ENCODE measurements at places on chromosomes 11 and 22. TPM values are rescaled to one million over a fixed set of nuclear protein-coding genes. Genes with fewer than 3 reads are reported as not detected.

Gene CDC42EP2
- total RNA-seq: 15.0 TPM

- DNase-seq: no peak
- no peak overlapping the region for H3K4me3 ChIP-seq
- no peak overlapping the region for H3K27ac ChIP-seq
- peaks cover 3% of the 10 kb centered on the region for H3K4me1 ChIP-seq
Observed at GRCh38 chr11:85784480-85785265, 26.3 kb downstream of the SYTL2 start.

DNA sequence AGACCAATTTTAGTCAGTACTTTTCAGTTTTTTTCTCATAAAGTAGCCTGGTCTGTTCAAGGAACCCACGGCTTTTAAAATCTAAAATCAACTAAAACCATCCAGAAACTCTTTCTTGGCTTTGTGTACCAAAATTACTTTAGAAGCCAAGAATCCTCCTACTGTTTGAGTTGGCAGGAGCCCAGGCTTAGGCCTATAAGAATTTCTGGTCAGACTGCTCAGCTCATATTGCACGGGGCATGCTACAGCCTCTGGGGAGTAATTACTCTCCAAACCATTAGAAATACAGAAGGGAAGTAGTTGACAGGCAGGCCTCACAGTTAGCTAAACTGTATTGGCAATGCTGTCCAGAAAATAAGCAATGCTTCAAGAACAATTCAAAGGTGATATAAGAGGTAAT lies 1862.9 kb upstream of the RAG2 start:
- H3K4me3 ChIP-seq: no peak overlapping the region
- no peaks in the 10 kb centered on the region for H3K4me1 ChIP-seq
- no peaks in the 10 kb centered on the region for H3K36me3 ChIP-seq
- H3K27ac ChIP-seq: peak overlapping the region; percentile 68

Gene CREB3L1
- 33.3 TPM for total RNA-seq

Gene SLC22A25
- not detected for total RNA-seq

DNA sequence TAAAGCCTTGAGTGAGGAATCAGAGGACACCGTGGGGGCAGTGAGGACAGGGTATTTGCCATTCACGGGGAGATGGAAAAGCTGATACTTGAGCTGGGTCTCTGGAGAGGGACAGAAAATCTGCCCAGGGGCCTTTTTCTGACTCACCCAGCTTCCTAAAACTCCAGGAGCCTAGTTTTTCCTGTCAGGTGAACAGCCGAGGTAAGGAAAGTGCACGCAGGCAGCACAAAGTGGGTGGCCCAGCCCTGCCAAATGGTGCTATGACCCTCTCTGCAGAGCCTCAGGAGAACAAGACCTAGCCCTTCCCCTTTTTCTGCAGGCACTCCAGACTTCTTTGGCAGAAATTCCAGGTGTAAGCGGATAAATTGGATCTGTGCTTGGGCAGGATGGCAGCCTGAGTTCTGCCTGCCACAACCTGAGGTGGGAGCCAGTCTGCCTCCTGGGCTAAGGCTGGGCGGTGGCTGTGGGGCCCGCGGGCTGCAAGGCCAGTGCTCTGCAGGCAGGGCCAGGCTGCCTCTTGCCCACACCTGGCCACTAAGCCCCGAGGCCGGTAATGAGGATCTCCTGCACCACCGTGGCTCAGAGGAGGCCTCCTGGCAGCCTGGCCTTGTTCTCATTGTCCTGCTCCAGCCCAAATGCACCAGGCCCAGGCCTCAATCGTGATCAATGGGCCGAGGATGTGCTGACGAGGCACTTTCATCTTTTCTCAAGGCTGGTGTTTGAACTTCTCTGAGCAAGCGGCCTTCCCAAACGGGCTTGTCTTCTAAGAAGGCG lies 72.9 kb upstream of the LMO1 start:
- DNase-seq: no peak
- H3K36me3 ChIP-seq: no peaks in the 10 kb centered on the region
- H3K27ac ChIP-seq: no peak overlapping the region
- no peak overlapping the region for H3K4me3 ChIP-seq
- H3K27me3 ChIP-seq: peaks cover 5% of the 10 kb centered on the region
- no peaks in the 10 kb centered on the region for H3K4me1 ChIP-seq

Gene ELMOD1
- total RNA-seq: under 0.01 TPM

Gene IL18
- 0.59 TPM for total RNA-seq

GRCh38 chr11:64419818-64420485 lies 61.0 kb downstream of the RPS6KA4 start:
- no peaks in the 10 kb centered on the region for H3K36me3 ChIP-seq
- H3K27ac ChIP-seq: no peak overlapping the region
- DNase-seq: peak; percentile 75
- H3K4me3 ChIP-seq: no peak overlapping the region
- no peaks in the 10 kb centered on the region for H3K4me1 ChIP-seq

- H3K4me3 ChIP-seq: no peak overlapping the region
- H3K36me3 ChIP-seq: no peaks in the 10 kb centered on the region
- no peaks in the 10 kb centered on the region for H3K27me3 ChIP-seq
Observed at GRCh38 chr22:49140911-49141665, 686.6 kb downstream of the BRD1 start.

Gene LINC01488
- not detected for total RNA-seq

DNA sequence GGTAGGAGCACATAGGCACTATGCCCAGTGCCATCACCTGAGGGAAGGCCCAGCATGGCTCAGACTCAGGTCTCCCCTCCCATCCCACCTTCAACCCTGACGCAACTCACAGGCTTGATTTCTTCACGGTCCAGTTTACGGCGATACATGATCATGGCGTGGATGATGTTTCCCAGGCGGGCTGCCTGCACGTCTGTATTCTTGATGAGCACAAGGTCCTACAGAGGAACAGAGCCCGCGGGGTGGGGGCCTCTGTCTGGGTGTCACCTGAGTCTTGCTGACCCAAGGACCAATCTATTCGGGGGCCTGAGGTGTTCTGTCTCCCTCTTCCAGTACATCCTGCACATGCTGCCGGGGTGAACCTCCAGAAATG lies 3.9 kb downstream of the CPT1B start:
- H3K27ac ChIP-seq: no peak overlapping the region
- no peak overlapping the region for H3K4me3 ChIP-seq
- H3K27me3 ChIP-seq: no peaks in the 10 kb centered on the region
- H3K4me1 ChIP-seq: peaks cover 11% of the 10 kb centered on the region
- H3K36me3 ChIP-seq: no peaks in the 10 kb centered on the region

- H3K4me1 ChIP-seq: no peaks in the 10 kb centered on the region
- no peaks in the 10 kb centered on the region for H3K36me3 ChIP-seq
- peak; percentile 52 for DNase-seq
- no peak overlapping the region for H3K4me3 ChIP-seq
- no peak overlapping the region for H3K27ac ChIP-seq
Observed at GRCh38 chr11:112588252-112588694, 327.6 kb upstream of the PLET1 start.

- H3K4me1 ChIP-seq: no peaks in the 10 kb centered on the region
- H3K27me3 ChIP-seq: no peaks in the 10 kb centered on the region
- peak; percentile 83 for DNase-seq
- no peak overlapping the region for H3K4me3 ChIP-seq
- peaks cover 38% of the 10 kb centered on the region for H3K36me3 ChIP-seq
Observed at GRCh38 chr11:65849771-65850216, 8.2 kb downstream of the CFL1 start.

DNA sequence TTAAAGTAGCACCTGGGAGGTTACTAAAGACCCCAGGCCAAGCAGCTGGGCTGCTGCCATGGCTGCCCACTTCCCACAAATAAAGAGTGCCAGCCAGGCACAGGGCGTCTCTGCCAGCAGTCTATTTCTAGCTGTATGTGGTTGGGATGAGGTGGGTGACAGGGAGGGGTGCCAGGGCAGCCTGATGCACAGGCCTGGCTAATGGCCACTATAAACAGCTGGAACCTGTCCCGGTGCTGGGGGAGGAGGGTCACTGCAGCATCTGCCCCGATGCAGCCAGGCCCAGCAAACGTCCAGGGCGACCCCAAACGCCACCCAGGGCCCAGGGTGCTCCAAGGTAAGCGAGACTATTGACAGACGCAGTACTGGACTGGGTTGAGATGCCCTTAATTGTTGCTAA lies 37.4 kb downstream of the SCUBE1 start:
- no peak overlapping the region for H3K4me3 ChIP-seq
- H3K27ac ChIP-seq: no peak overlapping the region
- H3K27me3 ChIP-seq: peaks cover 20% of the 10 kb centered on the region
- no peaks in the 10 kb centered on the region for H3K36me3 ChIP-seq
- DNase-seq: no peak
- peaks cover 3% of the 10 kb centered on the region for H3K4me1 ChIP-seq

- no peak overlapping the region for H3K4me3 ChIP-seq
- DNase-seq: no peak
- H3K4me1 ChIP-seq: no peaks in the 10 kb centered on the region
- H3K27me3 ChIP-seq: no peaks in the 10 kb centered on the region
- no peak overlapping the region for H3K27ac ChIP-seq
- no peaks in the 10 kb centered on the region for H3K36me3 ChIP-seq
Observed at GRCh38 chr11:88435415-88435814, 97.9 kb upstream of the CTSC start.

Gene PTPRCAP
- total RNA-seq: 0.36 TPM

GRCh38 chr11:122094836-122095235 lies 21.2 kb downstream of the BLID start:
- H3K27me3 ChIP-seq: no peaks in the 10 kb centered on the region
- H3K36me3 ChIP-seq: peaks cover 94% of the 10 kb centered on the region
- H3K4me1 ChIP-seq: peaks cover 72% of the 10 kb centered on the region
- peak overlapping the region; percentile 86 for H3K4me3 ChIP-seq

- peaks cover 20% of the 10 kb centered on the region for H3K36me3 ChIP-seq
- H3K4me3 ChIP-seq: no peak overlapping the region
- peak; percentile 77 for DNase-seq
Observed at GRCh38 chr11:64276653-64277431, 7.6 kb downstream of the BAD start.

Gene OR51B4
- total RNA-seq: not detected

Gene TUBA8
- total RNA-seq: 0.36 TPM

- no peak for DNase-seq
- no peaks in the 10 kb centered on the region for H3K36me3 ChIP-seq
- no peak overlapping the region for H3K27ac ChIP-seq
- H3K4me3 ChIP-seq: no peak overlapping the region
- no peaks in the 10 kb centered on the region for H3K27me3 ChIP-seq
Observed at GRCh38 chr11:10561947-10562346, 6.5 kb downstream of the LYVE1 start.

DNA sequence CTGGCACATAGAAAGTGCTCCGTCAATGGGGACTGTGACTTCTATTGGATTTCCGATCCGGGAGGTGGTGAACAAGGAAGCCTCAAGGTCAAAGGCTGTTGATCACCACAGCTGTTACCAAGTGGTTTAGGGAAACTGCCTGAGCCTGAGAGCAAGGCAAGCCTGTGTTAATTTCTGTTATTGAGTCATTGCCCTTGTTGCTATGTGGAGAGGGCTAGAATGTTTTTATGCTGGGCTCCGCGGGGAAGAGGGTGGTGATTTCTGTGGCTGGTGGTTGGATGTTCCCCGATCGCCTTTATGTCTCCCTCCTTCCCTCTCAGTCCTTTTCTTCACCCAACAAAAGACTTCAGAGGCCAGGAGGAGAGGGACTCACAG lies 108.5 kb upstream of the ALX4 start:
- H3K36me3 ChIP-seq: no peaks in the 10 kb centered on the region
- no peak overlapping the region for H3K4me3 ChIP-seq
- H3K27me3 ChIP-seq: peaks cover 30% of the 10 kb centered on the region
- no peak for DNase-seq
- H3K27ac ChIP-seq: no peak overlapping the region

DNA sequence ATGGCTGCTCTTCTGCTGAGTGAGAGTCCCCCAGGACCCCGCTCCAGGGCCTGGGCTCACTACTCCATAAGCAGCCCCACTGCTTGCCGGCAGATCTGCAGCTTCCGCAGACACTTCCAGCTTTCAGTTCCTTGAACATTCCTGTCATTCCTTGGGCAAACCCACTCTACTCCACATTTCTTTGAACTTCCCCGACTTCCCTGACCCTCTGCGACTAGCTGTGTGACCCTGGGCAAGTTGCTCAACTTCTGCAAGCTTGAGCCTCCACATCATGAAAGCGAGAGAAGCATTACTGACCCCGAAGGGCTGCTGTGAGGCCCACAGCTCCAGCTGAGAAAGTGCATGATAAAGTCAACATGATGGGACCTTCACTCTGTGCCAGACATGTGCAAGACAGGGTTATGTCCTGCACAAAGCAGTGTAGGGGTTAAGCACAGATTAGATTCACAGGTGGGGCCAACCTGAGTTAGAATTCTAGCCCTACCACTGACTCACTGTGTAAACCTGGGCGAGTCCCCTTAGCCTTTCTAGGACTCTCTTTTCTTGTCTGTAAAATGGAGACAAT lies 51.8 kb downstream of the THAP12 start:
- H3K36me3 ChIP-seq: no peaks in the 10 kb centered on the region
- no peaks in the 10 kb centered on the region for H3K4me1 ChIP-seq
- no peaks in the 10 kb centered on the region for H3K27me3 ChIP-seq

GRCh38 chr11:110759972-110760381 lies 47.7 kb upstream of the ARHGAP20 start:
- H3K27ac ChIP-seq: no peak overlapping the region
- no peaks in the 10 kb centered on the region for H3K27me3 ChIP-seq
- no peak for DNase-seq
- peaks cover 16% of the 10 kb centered on the region for H3K4me1 ChIP-seq

GRCh38 chr11:19251577-19251976 lies 10.8 kb upstream of the E2F8 start:
- H3K4me1 ChIP-seq: no peaks in the 10 kb centered on the region
- DNase-seq: no peak
- peaks cover 23% of the 10 kb centered on the region for H3K27me3 ChIP-seq
- H3K36me3 ChIP-seq: no peaks in the 10 kb centered on the region
- H3K27ac ChIP-seq: no peak overlapping the region
- no peak overlapping the region for H3K4me3 ChIP-seq

GRCh38 chr11:35227576-35228327 lies 88.8 kb downstream of the CD44 start:
- H3K4me1 ChIP-seq: no peaks in the 10 kb centered on the region
- H3K36me3 ChIP-seq: peaks cover 86% of the 10 kb centered on the region
- no peak overlapping the region for H3K4me3 ChIP-seq
- no peak overlapping the region for H3K27ac ChIP-seq

DNA sequence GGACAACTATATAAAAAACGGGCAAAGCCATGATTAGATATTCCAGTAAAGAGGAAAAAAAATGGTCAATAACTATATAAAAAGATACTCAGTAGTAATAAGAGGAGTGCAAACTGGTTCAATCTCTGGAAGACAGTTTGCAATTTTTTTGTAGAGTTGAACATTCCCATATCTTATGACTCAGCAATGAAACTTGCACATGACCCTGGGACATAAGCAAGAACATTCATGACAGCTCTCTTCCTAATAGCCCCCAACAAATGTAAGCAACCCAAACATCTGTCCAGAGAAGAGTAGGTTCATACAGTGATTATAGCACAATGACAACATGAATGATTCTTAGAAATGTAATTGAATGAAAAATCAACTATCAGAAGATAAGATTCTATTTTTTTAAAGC lies 21.8 kb upstream of the CSF2RB start:
- H3K27me3 ChIP-seq: peaks cover 15% of the 10 kb centered on the region
- no peak for DNase-seq
- H3K4me3 ChIP-seq: no peak overlapping the region
- H3K27ac ChIP-seq: no peak overlapping the region
- no peaks in the 10 kb centered on the region for H3K36me3 ChIP-seq

GRCh38 chr11:61697078-61697502 lies 16.9 kb downstream of the DAGLA start:
- H3K36me3 ChIP-seq: no peaks in the 10 kb centered on the region
- no peak overlapping the region for H3K4me3 ChIP-seq
- H3K4me1 ChIP-seq: peaks cover 27% of the 10 kb centered on the region
- no peaks in the 10 kb centered on the region for H3K27me3 ChIP-seq

All from osteoblast (primary cell).